ENCODE measurements at places on chromosomes 3 and 15.
A peak's percentile ranks its signal among the peaks of the same experiment; 100 is the strongest.

- no peak for DNase-seq
Observed at GRCh38 chr3:151142929-151143328, 57.5 kb downstream of the MED12L start.

DNA sequence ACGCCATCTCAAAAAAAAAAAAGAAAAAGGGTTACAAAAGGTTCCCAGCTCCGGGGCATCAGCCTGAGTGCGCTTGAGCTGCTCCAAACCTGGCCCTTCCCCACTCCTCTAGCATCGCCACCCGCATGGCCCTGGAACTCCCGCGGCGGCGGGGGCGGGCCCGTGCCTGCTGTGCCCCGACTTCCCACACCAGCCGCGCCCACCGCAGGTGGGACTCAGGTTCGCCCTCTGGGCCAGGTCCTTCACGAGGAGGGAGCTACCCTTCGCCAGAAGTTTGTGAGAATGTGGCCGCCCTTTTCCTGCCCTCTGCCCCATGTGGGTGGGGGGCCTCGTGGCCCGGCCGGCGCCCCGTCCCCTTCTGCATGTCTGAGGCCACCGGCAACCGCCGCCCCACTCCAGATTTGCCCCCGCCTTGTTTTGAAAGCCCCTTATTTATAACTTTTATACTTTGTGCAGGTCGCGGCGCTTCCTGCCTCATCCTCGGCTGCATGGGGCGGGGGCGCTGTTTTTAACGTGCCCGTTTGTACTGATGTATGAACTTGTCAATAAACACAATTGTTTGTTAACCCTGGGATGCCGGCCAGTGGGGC, 507 bp upstream of the JMJD7 start:
- no peak for DNase-seq

- DNase-seq, result no peak
Observed at GRCh38 chr15:60370105-60370868, 27.5 kb downstream of the ANXA2 start.

- DNase-seq, result no peak
Observed at GRCh38 chr3:194275721-194276120, 75.4 kb downstream of the CPN2 start.

GRCh38 chr3:52379610-52380009, 63.5 kb downstream of the DNAH1 start:
- DNase-seq, result no peak

- no peak for DNase-seq
Observed at GRCh38 chr15:100297812-100298211, 44.0 kb downstream of the ADAMTS17 start.

- DNase-seq, result peak; percentile 49
Observed at GRCh38 chr3:177523872-177524438, 326.7 kb upstream of the TBL1XR1 start.

DNA sequence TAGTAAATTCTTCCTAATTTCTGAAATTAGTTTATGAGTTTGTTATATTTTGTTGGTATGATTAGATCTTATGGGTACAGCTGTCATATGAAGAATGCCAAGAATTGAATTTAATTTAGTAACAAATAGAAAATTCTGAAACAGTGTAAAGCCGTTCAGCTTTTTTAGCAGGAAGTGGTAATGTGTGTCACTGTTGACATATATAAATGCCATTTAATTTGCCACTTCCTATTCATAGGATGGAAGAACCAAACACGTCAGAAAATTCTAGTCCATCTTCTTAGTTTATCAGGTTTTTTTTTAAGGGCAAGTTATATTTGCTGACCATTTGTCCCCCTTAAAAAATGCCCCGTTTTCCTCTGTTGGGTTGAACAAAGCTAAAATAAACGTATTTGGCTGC, 43.0 kb downstream of the RAB8B start:
- DNase-seq, result no peak

- no peak for DNase-seq
Observed at GRCh38 chr3:197068077-197068476, 38.5 kb upstream of the MELTF start.

DNA sequence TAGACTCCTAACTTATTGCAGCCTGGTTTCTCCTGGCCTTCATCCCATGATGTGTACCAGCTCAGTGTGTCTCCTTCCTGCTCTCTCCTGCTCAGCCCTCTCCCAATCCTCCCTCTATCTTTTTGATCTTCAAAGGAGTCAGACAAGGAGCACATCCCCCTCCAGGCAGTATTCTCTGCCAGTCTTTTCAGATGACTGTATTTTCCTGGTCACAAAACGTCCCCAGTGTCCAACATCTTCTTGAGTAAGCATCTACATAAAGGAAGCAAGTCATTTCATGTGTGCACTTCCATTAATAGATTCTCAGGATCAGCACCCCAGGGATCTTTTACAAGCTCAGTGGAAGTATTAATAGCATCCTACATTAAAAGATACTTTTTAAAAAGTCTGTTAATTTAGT, 148.9 kb upstream of the THBS1 start:
- no peak for DNase-seq

DNA sequence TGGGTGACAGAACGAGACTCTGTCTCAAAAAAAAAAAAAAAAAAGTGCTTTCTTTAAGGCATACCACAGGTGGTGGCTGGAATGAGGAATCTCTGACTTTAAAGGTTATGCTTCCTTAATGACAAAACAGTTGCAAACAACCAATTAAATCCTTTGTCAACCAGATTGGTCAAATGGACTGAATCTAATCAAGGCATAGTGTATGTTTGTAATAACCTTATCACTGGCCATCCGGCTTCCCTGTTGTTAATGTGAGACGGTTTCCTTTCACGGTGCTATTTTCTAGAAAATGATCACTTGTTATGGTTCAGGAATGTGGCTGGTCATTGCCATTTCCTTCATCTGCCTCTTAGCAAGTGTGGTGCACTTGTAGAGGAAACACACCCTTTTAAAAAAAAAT, 75.9 kb downstream of the FLNB start:
- DNase-seq, result no peak

DNA sequence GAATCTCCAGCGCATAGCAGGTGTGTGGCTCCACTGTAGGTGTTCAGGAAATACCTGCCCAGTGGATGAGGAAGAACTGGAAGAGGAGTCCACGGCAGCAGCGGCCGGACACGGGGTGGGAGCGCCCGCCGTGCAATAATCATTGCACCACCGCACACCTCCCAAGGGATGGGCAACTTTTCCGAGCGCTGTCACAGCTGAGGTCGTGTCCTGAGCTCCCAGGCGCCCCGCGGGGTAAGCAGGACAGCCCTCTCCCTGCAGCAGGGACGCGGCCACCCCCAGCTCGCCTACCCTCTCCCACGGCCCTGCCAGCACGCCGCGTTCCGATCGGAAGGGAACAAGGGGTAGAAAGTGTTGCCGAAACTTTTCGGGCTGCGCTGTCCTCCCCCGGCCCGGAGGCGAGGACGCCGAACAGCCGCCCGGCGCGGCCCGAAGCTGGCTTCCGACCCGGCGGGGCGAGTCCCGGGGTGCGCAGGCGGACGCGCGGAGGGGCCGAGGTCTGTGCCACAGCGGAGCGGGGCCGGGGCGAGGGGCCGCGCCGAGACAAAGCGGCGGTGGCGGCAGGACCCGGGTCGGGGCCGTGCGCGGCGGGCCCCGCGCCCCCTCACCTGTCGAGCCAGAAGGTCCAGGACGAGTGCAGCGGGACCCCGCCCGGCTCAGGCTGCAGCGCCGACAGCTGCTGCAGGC, 475 bp downstream of the EIF4E3 start:
- DNase-seq, result peak; percentile 5

DNA sequence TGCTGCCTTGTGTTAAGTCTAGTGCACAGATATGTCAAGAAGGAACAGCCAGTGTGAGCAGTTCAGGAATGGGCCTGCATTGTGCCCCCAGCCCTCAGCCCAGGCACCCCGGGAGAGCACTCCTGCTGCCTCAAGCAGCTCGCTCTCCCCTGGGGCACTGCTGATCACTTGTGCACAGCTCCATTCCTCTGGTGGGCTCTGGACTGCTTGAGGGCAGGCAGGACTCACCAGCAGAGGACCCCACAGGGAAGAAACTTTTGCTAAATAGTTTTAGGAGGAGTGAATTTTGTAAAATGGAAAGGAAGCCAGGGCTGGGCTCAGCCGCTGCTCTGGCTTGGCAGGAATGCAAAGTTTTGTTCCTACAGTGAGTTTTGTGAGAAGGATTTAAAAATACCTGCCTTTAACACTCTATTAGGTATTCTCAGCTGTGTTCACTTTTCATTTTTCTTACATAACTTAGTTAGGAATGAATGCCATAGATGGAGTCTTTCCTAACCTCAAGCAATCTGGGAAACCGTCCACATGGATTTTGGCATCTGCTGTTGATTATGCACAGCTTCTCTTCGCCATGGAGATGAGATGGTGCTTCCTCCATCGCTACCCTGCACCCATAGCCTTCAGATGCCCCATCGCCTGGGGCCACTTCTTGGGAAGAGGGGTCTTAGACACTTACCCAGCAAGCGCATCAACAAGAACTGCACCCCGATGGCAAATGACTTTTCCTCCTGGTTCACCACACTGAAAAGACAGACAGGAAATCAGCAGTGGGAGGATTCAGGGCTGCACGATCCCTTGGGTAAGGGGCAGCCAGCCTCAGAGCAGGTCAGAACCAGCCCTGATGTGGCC, 42.3 kb upstream of the RAB6B start:
- DNase-seq, result peak; percentile 14

GRCh38 chr15:41714291-41714690, 54.1 kb downstream of the MGA start:
- no peak for DNase-seq

DNA sequence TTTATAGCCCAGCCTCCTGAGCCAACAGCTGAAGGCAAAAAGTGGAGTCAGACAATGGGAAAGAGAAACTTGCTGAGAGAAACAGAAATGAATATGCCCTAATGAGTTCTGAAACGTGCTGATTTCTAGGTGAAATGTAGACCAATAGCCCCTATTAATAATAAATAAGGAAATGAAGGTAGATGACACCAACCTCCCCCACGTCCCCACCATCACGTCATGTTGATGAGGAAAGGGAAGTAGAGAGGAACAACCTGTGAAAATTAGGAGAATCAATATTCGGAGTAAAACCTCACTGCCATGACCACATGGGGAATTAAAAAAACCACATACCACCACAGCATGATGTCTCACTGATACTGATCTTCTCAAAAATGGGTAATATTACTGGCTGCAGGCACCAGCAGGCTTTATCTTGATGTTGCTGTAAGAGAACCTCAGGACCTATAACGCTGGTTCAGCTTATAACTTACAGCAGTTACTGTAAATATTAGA, 64.0 kb downstream of the KAT2B start:
- no peak for DNase-seq

- peak; percentile 80 for DNase-seq
Observed at GRCh38 chr15:94312946-94313345, 81.6 kb downstream of the MCTP2 start.

- DNase-seq, result peak; percentile 55
Observed at GRCh38 chr3:12579905-12580304, 23.0 kb downstream of the MKRN2 start.

DNA sequence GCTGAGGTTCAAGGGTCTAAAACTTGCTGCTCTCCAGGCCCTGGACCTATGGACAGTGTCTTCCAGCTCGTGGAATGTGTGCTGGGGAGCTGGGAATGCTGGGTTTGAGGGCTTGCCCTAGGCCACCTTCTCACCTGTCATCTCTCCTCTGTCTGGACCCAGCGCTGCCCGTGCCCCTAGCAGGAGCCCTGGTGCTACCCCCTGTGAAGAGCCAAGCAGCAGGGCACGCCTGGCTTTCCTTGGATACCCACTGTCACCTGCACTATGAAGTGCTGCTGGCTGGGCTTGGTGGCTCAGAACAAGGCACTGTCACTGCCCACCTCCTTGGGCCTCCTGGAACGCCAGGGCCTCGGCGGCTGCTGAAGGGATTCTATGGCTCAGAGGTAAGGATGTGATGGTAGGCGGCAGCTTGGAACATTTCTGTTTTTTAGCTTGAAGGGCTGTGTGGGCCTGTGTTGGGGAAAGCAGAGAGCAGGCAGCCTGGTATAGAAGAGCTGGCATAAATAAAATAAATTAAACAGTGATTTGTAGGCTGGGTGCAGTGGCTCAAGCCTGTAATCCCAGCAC, 5.1 kb downstream of the CHRD start:
- no peak for DNase-seq

GRCh38 chr15:30042556-30042955, 40.2 kb upstream of the GOLGA8J start:
- DNase-seq, result peak; percentile 37

DNA sequence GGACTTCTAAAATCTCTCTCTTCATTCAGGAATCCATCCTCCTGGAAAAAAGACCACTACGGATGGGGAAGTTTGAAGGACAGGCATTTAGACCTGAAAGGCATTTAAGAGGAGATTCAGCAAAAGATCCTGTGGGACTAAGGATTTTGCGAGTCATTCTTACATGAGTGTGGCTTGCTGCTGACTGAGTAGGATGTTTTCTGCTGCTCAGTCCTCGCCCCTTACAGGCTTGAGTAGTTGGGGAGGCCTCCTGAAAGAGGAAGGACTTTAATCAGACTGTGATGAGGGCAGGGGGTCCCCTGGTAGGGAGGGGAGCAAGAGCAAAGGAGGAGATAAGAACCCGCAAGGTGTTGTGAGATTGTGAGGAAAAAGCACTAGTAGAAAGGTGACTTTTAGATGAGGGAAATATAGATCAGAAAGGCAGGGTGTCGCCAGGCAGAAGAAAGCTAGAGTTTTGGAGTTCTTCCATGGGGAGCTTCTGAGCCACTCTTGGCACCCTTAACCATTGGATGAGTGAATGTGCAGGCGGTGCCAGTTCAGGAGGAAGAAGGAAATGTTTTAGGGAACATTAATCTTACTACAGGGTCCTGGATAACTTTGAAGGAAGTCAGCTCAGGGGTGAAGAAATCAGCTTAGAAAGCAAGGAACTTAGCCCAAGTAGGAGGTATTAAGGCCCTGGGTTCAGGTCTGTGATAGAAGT, 171.1 kb downstream of the RORA start:
- no peak for DNase-seq

DNA sequence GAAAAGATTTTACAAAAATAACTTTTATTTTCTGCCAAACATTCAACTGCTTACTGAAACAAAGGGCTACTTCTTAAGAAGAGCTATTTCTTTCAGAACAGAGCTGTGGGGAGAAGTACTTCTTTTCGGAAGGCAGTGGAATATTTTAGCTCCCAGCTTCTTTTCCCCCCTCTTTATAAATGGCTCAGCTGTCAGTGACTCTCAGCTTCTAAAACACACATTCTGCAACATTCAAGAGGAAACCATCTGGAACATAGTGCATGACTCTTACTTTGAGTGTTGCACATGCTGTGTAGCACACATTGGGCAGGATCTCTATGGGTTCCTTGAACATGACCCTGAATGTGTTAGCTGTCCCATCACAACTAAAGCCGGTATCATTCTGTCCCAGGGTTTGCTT, 7.0 kb upstream of the C15orf40 start:
- DNase-seq, result no peak

DNA sequence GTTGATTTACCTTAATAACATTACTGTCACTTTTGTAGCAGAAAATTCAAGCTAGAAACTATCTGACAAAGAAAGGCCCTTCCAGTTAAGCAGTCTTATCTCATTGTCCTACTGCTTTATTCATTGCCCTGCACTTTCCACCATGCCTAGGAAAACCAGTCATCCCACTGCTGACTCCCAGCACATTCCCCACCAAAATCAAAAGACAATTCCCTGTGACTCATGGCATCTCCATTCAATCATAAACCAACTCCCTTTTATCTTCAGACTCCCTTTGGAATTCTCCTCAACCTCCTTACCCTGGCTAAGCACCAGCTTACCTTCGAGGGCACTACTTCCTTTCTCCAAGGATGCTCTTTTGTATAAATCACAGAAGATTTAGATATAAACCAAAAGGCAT, 184.3 kb downstream of the PLCH1 start:
- no peak for DNase-seq

Measured in fibroblast of villous mesenchyme (primary cell).